ENCODE measurements at places on chromosomes 2 and 18.

DNA sequence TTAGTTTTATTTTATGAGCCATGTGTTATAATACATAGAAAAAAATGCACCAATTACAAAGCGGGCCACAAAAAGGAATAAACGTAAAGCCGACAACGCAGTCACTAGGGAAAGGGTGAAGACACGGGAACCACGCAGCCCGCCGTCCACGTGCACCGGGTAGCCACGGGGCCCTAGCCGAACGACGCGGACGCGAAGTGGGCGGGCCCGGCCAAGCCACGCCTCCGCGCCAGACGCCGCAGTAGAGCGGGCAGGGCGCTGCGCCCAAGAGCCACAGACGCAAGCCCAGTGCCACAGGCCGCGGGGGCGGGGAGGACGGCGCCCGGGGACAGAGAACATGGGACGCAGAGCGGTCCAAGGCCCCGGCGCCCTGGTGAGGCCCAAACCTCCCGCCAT, at the start of gene DUSP28:
DUSP28 (plus strand) TSS at position 274 of the 396 bp plus-strand sequence. CDS start 328 bp downstream, outside the sequence.
- peak; percentile 85 for DNase-seq

DNA sequence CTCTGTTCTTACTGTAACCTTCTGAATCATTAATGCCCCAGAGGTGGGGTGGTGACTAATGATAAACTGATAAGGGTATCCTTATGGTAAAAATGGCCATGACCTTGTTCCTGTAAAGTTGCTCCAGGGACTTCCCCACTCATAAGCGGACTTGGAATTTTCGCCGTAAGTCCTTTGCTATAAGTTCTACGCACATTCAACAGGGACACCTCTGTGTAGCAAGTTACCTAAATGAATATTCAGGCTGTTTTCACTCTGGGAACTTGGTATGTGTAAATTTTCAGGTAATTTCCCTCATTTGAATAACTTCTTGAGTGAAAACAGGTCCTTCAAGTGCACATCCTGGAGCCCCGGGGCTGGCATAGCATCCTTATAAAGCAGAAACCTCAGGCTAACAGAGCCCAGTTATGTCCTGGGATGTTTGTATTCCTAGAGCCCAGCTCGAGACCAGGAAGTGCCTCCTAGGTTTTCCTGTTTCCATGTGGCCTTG, 9.4 kb upstream of the AGFG1 start:
- no peak for DNase-seq

GRCh38 chr2:16652296-16653082, 13.1 kb downstream of the CYRIA start:
- DNase-seq: no peak

- no peak for DNase-seq
These were observed 122.6 kb downstream of the CABLES1 start for GRCh38 chr18:23257686-23258565.

DNA sequence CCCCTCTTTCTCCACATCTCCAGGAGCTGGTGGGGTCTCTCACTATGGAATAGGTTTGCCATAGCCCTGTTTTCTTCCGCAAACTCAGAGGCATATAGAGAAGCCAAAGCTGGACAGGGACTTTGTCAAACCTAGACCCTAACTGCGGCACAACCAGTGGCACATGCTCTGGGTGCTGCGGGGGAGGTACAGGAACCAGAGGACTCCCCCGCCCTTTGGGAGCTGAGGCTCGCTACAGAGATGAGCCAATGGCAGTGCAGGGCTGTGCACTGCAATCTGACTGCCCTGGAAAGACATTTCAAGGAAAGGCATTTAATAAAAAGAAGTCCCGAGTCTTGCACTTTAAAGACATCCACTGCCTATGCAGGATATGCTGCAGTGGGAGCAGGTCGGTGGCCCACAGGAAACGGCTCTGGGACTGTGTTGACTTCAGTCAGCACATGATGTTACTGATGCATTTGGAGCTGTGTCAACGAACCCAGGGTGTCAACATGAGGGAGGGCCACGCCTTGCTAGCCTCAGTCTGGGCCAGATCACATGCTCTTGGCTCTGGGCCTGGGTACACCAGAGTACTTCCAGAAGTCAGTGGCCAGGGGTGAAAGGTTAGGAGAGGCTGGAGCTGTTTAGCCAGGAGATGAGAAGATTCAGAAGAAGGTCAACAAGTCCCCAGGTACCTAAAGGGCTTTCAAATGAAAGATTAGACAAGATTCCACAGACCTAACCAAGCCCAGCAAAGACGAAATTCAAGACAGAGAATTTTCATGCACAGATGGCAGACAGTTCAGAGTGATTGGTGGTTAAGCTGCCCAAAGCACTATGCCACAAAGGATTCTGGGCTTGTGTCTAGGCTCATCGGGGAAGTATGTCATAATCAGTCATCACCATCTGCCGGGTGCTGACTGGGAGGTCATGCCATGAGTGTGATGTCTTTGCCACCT, 8.2 kb downstream of the SLC35F6 start:
- peak; percentile 84 for DNase-seq

GRCh38 chr18:24470022-24470618, 9.7 kb downstream of the HRH4 start:
- peak; percentile 33 for DNase-seq

GRCh38 chr2:219425238-219426067, 7.3 kb downstream of the DES start:
- no peak for DNase-seq

GRCh38 chr2:106664669-106665068, 177.5 kb downstream of the CD8B2 start:
- no peak for DNase-seq

- DNase-seq: no peak
These were observed 2.8 kb upstream of the TUBA4B start for GRCh38 chr2:219250049-219250781.

- peak; percentile 68 for DNase-seq
These were observed 231.5 kb downstream of the PTH2R start for GRCh38 chr2:208638059-208638458.

- no peak for DNase-seq
These were observed 31.3 kb upstream of the CDCA7 start for GRCh38 chr2:173323371-173323770.

- peak; percentile 41 for DNase-seq
These were observed 7.8 kb downstream of the RAX start for GRCh38 chr18:59265246-59265973.

- DNase-seq: no peak
These were observed 12.8 kb downstream of the SPEG start for GRCh38 chr2:219447242-219448098.

GRCh38 chr2:127320067-127320466, 26.1 kb upstream of the ERCC3 start:
- DNase-seq: no peak

DNA sequence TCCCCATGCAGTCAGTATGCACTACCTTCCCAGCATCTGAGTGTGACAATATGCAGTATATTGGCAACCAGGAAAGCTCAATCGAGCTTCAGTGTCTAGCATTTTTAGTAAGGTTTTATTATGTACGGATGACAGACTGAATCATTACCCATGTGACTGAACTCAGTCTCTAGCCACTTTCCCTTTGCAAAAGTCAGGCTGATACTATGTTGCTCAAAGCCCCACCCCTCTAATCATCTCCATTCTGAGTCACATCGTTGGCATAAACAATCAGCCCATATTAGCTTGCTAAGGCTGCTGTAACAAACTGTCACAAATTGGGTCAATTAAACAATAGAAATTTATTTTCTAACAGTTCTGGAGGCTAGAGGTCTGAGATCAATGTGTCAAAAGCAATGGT, 25.8 kb upstream of the SRD5A2 start:
- no peak for DNase-seq

- peak; percentile 30 for DNase-seq
These were observed 106.0 kb upstream of the TAF1B start for GRCh38 chr2:9737053-9737875.

DNA sequence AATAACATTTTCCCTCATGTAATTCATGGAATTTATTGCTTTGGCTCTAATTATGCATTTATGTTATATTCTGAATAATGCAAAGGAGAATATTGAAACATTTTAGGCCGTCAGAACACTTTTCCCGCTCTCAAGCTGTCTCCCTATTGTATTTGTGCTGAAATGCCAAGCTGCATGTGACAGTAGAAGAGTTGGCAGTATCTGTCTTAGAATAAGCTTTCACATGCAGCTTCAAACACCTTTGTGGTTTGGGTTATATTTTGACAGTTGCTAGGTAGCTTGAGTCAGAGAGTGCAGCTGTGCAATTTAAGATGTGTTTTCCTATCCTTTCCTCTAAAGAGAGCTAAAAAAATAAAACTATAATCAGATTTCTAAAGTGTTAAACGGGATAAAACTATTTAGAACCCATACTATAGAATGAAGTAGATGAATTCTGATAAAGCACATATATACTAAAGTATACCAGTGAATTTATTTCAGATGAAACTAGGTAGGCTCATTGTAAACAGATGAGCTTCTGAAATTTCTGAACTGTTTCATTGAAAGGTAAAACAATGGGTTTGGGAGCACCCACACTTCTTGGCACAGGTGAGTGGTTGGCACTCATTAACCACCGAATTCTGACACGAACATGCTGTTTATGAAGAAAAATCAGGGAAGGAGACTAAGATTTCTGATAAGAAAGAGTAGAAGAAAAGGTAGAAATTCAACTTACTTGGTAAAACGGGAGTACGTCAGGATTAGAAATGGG, 43.4 kb downstream of the PLCL1 start:
- no peak for DNase-seq

- peak; percentile 10 for DNase-seq
These were observed 73.7 kb upstream of the ETAA1 start for GRCh38 chr2:67323209-67323991.

- DNase-seq: no peak
These were observed 51.7 kb upstream of the ACVR2A start for GRCh38 chr2:147792966-147793617.

GRCh38 chr18:34591920-34592444, 118.1 kb upstream of the DTNA start:
- DNase-seq: no peak

GRCh38 chr2:104820126-104820525, 33.8 kb upstream of the POU3F3 start:
- no peak for DNase-seq
